ENCODE measurements at places on chromosomes 2 and 18.

- no peak for DNase-seq
Observed at GRCh38 chr2:238596571-238597551, 170.1 kb downstream of the ASB1 start.

- no peak for DNase-seq
Observed at GRCh38 chr2:46489423-46490174, 10.2 kb downstream of the TMEM247 start.

GRCh38 chr18:50987261-50987660 is 19.4 kb downstream of the ELAC1 start:
- DNase-seq: no peak

- DNase-seq: no peak
Observed at GRCh38 chr2:128379021-128380015, 60.6 kb upstream of the HS6ST1 start.

- DNase-seq: no peak
Observed at GRCh38 chr18:12372406-12372805, 4.6 kb downstream of the AFG3L2 start.
